ENCODE measurements at places on chromosomes 11 and 22. TPM values are rescaled to one million over a fixed set of nuclear protein-coding genes. Genes with fewer than 3 reads are reported as not detected.

DNA sequence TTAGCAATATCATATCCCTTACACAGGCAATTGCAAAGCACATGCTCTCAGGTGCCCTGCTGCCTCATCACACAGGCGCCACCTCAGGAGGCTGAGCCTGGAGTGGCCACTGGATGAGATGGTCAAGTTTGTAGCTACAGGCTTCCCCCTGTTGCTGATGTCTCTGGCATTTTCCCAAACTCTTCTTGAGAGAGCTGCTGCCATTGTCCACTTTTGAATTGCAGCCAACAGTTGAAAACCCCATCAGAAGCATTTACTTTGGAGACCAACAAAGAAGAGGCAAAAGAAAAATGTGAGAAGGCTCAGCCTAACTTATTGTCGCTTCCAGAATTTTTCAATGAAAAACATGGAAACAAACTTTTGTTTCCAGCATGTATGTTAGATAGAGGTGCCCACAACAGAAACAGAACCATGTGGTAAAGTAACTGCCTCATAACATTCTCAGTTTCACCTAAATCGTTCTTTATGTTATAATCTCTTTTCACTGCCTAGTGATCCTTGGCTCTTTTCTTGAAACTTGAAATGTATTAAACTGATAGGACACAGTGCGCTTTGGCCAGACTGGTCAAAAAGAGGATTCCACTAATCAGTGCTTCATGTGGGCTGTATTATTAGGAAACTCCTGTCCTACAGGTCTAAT, 47.6 kb upstream of the OR8B8 start:
- no peaks in the 10 kb centered on the region for H3K4me1 ChIP-seq
- no peaks in the 10 kb centered on the region for H3K27me3 ChIP-seq
- H3K36me3 ChIP-seq = no peaks in the 10 kb centered on the region
- no peak overlapping the region for H3K27ac ChIP-seq
- H3K4me3 ChIP-seq = no peak overlapping the region
- DNase-seq = no peak

- peak; percentile 51 for DNase-seq
- H3K36me3 ChIP-seq = no peaks in the 10 kb centered on the region
- no peak overlapping the region for H3K27ac ChIP-seq
- no peaks in the 10 kb centered on the region for H3K4me1 ChIP-seq
- H3K27me3 ChIP-seq = no peaks in the 10 kb centered on the region
- H3K4me3 ChIP-seq = peak overlapping the region; percentile 50
Measured at GRCh38 chr22:49670456-49671330, 157.0 kb downstream of the BRD1 start.

- H3K36me3 ChIP-seq = no peaks in the 10 kb centered on the region
- H3K4me1 ChIP-seq = no peaks in the 10 kb centered on the region
- no peak overlapping the region for H3K27ac ChIP-seq
- H3K4me3 ChIP-seq = no peak overlapping the region
- no peak for DNase-seq
Measured at GRCh38 chr11:113992459-113993110, 17.7 kb downstream of the HTR3A start.

- peaks cover 4% of the 10 kb centered on the region for H3K4me1 ChIP-seq
- H3K27me3 ChIP-seq = no peaks in the 10 kb centered on the region
- no peaks in the 10 kb centered on the region for H3K36me3 ChIP-seq
- H3K4me3 ChIP-seq = peak within 1 kb of the TSS; percentile 83
Measured at GRCh38 chr11:61679893-61680621, at the start of gene DAGLA. Gene DAGLA, plus strand, starts transcription at chr11:61680391. Its CDS starts 39,765 bp downstream, at chr11:61720156.

GRCh38 chr22:50030297-50031188, 18.0 kb upstream of the IL17REL start:
- H3K4me1 ChIP-seq = no peaks in the 10 kb centered on the region
- H3K4me3 ChIP-seq = no peak overlapping the region
- H3K27me3 ChIP-seq = no peaks in the 10 kb centered on the region
- peak overlapping the region; percentile 38 for H3K27ac ChIP-seq

GRCh38 chr11:73252577-73253191, 19.5 kb upstream of the P2RY6 start:
- no peaks in the 10 kb centered on the region for H3K27me3 ChIP-seq
- no peaks in the 10 kb centered on the region for H3K4me1 ChIP-seq
- no peak for DNase-seq
- no peak overlapping the region for H3K4me3 ChIP-seq
- no peak overlapping the region for H3K27ac ChIP-seq

Gene DMC1
- total RNA-seq = not detected

Gene RTN4R
- 5.2 TPM for total RNA-seq

Gene MOGAT2
- 598 TPM for total RNA-seq
